ENCODE measurements at places on chromosomes 12 and 14. TPM values are rescaled to one million over a fixed set of nuclear protein-coding genes. Genes with fewer than 3 reads are reported as not detected.

The MUCL1 gene
- polyA plus RNA-seq = not detected

The CCDC196 gene
- not detected for polyA plus RNA-seq

The CNTN1 gene
- polyA plus RNA-seq = 11.5 TPM

The SRSF5 gene
- polyA plus RNA-seq = 206 TPM

The C12orf42 gene
- 2.2 TPM for polyA plus RNA-seq

- DNase-seq = no peak
Observed at GRCh38 chr14:21369949-21370679, 13.7 kb downstream of the SUPT16H start.

DNA sequence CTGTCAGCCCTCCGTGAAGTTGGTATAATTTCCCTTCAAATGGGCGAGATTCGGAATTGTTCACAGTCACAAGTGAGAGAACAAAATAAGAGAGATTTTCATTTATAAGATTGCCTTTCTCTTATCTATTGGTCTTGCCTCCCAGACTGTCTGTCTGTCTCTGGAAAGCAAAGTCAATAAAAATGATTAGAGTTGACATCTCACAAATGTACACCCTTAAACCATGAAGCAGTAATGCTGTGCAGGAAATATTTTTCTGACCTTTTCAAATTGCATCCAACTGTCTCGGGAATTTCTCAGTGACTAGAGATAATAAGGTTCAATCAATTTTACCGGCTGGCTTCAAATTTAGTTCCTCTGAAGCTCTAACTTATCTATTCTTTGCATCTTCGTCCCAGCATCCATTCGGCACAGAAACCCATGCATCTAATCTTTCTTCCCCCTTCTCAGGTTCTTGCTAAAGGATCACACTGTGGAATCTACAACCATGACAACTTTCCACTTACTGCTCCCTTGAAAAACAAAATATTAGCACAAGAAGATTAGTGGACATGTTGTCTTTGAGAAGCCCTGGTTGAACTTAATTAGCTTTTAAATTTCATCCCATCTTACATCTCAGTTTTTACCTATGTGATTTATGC lies 93.1 kb downstream of the RMST start:
- DNase-seq = no peak

DNA sequence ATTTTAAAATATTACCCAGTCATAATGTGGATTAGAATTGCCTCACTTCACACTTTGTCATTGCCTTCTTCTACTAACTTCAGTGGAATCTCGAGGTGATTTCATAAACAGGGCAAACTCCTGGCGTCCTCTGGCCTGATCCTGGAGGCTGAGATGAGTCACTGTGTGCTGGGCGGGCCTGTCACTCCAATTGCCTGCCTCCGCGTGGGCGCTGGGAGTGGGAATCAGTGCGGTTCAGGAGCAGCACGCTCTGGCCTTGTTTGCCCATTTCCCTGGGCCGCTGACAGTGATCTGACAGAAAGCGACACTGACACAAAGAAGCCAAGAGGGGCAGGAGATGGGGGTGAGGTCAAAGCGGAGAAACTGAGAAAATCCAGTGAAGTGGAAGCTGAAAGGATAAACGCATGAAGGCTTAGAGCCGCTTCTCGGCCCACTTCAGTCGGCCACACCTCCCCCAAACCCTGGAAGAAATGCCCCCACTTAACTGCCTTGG lies 29.7 kb downstream of the LGR5 start:
- no peak for DNase-seq

GRCh38 chr12:95529693-95530225 lies 21.5 kb downstream of the USP44 start:
- DNase-seq = no peak

- no peak for DNase-seq
Observed at GRCh38 chr12:69783365-69783764, 41.7 kb upstream of the MYRFL start.

DNA sequence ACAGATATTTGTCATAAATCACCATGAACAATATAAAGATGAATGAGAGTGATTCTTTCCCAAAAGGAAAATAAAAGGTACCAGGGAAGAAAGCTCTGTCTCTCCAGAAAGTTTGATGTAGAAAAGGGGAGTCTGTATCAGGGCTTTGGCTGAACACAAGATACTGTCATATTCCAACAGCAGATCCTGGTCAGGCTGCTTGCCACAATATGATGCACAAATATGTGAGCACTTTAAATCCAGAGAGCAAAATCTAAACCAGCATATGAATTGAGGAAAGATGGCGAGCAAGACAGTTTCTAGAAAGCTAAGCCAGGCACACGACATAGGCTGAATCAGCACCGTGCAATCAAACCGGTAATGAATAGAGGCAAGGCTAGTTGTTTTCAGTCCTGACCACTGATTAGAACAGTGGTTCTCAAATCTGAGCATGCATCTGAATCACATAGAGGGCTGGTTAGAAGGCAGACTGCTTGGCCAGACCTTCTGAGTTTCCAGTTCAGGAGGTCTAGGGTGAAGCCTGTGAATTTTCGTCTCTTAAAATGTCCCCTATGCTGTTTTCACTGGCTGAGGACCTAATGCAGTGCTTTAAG lies 60.7 kb downstream of the PLCZ1 start:
- peak; percentile 77 for DNase-seq

GRCh38 chr12:96421014-96421413 lies 20.8 kb upstream of the CDK17 start:
- DNase-seq = no peak

DNA sequence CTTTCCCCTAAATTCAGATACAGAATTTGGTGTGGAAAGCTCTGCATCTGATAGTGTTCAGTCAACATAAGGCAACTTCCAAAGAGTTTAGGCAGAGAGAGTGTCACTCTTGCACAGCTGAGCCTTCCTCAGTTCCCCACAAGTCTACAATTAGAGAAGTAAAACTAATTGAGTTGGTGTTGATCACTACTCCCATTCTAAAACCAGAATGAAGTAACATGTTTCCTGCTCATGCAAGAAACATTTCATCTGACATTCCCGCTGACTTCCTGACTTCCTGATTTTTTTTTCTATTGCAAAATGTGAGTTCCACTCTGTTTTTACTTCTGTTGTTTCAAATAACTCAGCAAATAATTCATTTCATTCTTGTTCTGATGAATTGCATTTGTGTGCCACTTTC lies 271.0 kb downstream of the ALG10B start:
- no peak for DNase-seq

GRCh38 chr12:104656921-104657320 lies 200.2 kb downstream of the CHST11 start:
- DNase-seq = no peak

- peak; percentile 81 for DNase-seq
Observed at GRCh38 chr14:100664841-100665510, 61.7 kb upstream of the DLK1 start.

- no peak for DNase-seq
Observed at GRCh38 chr12:72738811-72739210, 466.6 kb downstream of the TRHDE start.

DNA sequence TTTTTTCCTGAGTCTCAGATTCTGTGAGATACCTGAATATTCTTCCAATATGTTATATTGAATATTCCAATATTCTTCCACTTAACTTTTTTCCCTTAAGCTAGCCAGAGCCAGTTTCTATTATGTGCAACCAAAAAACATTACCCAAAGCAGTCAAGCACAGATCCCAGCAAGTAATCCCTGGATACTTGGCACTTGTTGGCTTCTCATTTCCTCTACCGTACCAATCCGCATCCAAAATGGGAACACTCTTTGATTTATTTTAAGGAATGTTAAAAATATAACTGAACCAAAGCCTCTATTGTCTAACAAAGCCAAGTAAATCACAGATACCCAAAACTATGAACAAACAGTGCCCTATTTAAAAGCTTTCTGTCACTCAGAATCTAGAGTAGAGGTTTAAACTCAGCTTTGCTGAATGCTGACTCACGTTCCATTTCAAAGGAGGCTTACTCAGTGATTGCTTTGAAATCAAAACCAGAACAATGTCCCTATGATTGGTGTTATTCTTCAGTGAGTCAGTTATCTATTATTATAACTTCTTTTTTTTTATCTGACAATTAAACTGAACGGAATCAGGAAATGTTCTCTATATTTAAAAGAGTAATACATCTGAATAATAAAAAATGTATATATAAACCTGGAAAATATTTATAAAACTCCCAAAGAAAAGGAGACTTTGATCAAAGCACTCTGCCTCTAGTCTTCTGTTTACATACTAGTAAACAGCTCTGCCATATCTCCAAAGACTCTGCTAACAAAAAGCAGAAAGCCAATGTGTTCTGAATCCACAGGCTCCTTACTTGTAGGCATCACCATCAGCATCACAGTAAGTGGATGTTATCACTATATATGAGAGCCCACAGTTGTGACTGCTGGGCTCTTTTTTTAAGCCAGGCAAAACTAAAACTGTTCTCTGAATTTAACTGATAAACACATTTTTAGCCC lies 360.8 kb downstream of the CCDC91 start:
- peak; percentile 45 for DNase-seq

DNA sequence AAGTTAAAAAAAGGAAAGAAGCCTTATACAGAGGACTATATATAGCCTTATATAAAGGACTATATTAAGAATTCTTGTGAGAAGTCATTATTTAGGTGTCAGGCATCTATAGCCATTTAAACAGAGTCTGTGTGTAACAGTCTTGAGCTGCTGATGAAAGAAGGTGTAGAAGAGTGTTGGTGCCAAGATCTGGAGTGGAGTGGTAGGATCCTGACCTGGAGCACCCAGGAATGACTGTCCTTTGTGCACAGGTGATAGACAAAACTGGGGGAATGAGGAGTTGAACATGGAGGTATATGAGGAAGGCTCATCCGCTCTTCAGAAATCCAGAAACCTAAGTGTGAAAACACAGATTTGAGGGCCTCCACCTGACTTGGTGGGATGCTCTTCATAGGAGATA lies 747.3 kb downstream of the NRXN3 start:
- DNase-seq = no peak

DNA sequence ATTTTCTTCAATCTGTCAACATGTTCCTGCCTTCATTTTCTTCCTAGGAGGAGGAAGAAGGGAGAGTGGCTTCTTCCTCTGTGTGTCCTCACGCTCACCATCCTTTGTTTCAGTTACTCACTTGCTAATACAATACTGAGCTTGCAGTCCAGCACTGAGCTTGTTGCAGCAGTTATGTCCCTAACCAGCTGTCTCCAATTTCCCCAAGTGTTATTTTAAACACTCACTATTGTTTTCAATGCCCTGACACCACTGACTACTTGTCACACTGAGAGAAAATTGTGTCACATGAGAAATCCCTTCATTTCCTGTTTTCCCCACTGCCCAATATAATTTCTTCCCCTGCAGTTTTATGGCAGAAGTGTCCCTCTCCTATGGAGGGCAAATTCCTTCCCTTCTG lies 53.4 kb downstream of the HSD17B6 start:
- no peak for DNase-seq

DNA sequence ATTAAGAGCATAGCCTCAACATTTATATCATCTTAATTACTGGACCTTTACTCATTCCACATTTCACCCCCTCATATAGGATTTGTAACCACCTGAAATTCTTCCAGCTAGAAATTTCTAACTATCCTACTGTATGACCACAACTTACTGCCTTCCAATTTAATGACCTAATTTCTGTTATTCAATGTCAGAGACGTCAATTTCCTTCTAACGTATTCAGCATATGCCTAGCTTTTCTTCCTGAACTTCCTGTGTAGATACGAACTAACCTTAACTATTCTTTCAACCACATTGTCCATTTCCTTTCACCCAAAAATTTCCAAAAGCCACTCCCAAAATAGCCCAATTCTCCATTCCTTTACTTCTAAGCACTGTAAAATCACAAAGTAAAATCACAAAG lies 108.0 kb downstream of the EEA1 start:
- DNase-seq = no peak

- peak; percentile 45 for DNase-seq
Observed at GRCh38 chr14:61034416-61035120, 53.5 kb downstream of the SLC38A6 start.

GRCh38 chr12:53807322-53807860 lies 55.6 kb upstream of the CISTR start:
- DNase-seq = no peak
